ENCODE measurements at places on chromosomes 5 and 9.

GRCh38 chr5:109630093-109630492 is 59.6 kb upstream of the MAN2A1 start:
- peak; percentile 1 for DNase-seq

DNA sequence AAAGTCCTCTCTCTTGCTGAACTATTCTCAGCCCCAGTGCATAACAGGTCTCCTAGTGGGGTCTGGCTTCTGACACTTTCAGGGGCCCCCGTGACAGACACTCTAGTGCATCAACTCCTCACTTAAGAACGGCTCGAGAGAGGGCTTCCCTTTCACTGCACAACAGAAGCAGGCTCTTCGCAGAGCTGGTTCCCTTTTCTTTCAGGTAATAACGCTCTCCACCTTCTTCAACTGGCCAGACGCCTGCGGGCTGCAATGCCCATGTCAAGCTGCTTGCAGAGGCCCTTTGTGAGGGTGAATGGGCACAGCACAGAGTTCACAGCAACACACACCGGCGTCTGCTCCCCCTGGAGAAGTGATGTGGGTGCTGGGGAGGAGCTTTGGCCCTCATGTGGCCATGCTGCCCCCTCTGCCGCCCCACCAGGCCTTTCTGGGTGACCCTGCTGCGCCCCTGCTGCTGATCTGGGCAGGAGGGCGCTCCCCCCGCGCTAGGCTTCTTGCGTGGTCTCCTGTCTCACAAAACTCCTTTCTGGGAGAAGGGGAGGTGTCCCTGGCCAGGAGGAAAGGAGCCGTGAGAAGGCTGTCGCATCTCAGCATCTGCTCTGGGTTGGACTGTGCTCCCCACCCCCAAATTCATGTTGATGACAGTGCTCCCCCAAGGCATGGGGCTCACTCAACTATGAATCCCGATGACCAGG is 2.4 kb downstream of the MRPL36 start:
- DNase-seq = no peak

DNA sequence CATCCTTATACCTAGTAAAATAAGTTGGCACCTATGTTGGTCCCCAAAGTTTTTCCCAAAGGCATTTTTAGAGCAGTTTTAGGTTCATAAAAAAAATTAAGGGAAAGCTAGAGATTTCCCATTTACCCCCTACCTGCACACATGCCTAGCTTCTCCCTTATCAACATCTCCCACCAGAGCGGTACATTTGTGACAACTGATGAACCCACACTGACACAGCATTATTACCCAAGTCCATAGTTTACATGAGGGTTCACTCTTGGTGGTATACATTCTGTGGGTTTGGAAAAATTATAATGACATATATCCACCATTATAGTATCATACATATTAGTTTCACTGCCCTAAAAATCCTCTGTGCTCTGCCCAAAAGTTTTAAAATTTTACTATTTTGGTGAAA is 12.0 kb downstream of the RAD1 start:
- DNase-seq = no peak

DNA sequence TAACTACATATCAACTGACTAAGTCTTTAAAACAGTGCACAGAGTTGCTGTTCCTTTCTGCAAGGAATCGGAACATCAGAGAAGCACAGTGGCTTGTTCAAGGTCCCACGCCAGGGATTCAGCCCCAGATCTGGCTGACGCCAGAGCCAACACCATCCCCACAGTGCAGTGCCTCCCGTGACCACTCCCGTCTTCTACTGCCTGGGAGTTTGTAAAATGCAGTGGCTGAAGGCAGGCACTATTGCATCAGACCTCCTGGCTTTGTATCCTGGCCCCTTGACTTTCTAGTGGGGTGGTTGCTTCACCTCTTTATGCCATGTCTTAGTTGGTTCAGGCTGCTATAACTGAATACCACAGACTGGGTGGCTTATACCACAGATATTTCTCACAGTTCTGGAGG is 131.0 kb downstream of the NSG2 start:
- no peak for DNase-seq

DNA sequence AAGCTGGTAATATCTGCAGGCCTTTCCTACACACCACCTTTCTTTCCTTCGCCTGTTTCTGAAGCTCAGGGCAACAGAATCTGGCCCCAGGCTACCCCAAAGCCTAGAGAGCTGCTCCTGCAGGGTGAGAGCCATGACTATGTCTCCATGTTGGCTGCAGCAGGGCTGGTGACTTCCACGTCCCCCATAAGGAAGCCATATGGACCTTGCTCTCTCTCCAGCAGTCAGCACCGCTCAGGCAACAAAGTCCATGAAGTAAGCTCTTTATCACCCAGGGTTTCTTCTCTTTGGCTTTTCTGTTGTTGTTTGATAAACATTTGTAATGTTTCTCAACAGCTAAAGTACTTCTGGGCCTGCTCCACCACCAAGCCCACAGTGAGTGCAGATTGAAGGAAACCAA is 125.2 kb downstream of the SLIT3 start:
- DNase-seq = no peak

GRCh38 chr9:71755230-71755629 is 13.1 kb downstream of the CEMIP2 start:
- DNase-seq = no peak

Measured in HFFc6 (cell line).